ENCODE measurements at places on chromosomes 3 and 15.

GRCh38 chr15:56992725-56993124 lies 74.3 kb downstream of the TCF12 start:
- no peak for DNase-seq

DNA sequence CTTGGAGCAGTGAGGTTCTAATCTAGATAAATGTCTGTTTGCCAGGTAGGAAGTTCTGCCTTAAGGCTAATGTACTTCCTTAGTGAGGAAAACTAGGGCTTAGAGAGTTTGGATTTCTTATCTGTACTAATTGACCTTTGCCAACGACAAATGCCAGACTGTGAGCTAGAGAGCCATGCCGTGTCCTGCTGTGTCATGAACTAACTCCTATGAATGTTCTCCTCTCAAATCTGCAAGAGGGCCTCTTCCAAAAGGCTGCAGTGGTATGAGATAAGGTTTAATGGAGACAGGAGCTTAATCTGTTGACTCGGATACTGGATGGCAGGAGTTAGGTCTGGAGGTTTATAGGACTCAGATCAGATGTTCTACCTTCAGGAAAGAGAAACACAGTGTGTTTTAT lies 524.9 kb downstream of the NTRK3 start:
- DNase-seq = no peak

- DNase-seq = no peak
Observed at GRCh38 chr3:131561511-131561910, 58.7 kb upstream of the MRPL3 start.

GRCh38 chr15:93948726-93949125 lies 282.6 kb upstream of the MCTP2 start:
- DNase-seq = no peak
